NCI-H2171 treated with DMSO at 0.1 percent for 48 hours (cell line): ENCODE measurements at places on chromosomes 5 and 9.

GRCh38 chr9:88342246-88342645 lies 46.0 kb upstream of the SPIN1 start:
- DNase-seq, result no peak

DNA sequence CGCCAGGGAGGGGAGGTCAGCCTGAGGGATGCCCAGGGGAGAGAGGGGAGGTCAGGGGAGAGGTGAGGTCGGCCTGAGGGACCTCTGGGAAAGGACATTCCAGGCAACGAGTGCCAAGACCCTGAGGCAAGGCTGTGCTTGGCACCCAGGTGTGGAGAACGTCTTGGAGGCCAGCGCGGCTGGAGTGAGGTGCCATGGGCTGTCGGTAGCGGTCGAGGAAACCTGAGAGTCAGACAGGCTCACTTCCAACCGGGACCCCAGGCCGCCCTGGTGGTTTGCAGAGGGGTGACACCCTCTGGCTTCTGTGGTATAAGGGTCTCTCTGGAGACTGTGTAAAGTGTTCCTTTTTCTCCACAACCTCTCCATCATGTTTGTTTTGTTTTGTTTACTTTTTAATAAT lies 82.9 kb downstream of the CACNA1B start:
- DNase-seq, result no peak

DNA sequence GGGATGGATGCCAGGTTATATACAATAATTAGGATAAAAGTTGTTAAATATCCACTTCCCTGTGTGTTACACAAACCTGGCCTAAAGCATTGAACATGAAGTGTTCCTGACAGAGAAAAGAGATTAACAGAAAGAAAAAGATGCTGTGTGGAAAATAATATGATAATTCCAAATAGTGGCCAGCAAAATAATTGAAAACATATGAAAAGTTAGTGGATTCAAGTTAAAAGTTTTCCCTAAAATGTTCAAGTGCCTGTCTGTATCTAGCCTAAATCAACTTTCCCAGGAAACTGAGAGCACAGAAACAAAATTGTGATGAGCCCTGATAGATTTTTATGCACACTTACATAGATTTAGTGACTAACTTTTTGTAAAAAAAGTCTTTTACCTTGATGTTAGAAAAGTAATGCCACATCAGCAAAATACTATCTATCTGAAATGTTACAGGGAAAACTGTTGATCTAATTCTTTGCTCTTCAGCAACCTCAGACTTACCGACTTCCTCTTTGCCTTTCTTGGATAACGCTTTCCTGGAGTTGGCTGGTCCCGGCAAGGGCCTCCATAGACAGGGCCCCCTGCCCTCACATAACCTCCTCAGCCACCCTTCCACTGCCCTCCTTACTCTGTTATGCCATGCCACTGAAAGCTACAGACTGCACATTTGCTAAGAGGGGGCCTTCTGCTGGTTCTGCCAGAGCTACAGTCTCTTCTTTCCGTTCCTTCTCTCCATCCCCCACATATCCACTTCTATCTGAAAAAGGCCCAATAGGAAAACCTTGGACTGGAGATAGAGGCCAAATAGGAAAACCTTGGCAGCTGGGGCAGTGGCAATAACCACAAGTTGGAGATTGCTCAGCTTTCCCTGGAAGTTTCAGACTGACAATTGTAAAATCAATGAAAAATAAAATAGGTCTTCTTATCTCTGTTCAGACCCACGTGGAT lies 44.4 kb downstream of the ZNF474 start:
- no peak for DNase-seq

GRCh38 chr9:110206389-110206788 lies 1.6 kb downstream of the C9orf152 start:
- peak; percentile 33 for DNase-seq

GRCh38 chr5:179526978-179527377 lies 23.4 kb upstream of the RUFY1 start:
- no peak for DNase-seq

- no peak for DNase-seq
Measured at GRCh38 chr5:130974021-130974683, 190.9 kb downstream of the HINT1 start.

- DNase-seq, result no peak
Measured at GRCh38 chr9:86402591-86402990, 48.4 kb upstream of the TUT7 start.

DNA sequence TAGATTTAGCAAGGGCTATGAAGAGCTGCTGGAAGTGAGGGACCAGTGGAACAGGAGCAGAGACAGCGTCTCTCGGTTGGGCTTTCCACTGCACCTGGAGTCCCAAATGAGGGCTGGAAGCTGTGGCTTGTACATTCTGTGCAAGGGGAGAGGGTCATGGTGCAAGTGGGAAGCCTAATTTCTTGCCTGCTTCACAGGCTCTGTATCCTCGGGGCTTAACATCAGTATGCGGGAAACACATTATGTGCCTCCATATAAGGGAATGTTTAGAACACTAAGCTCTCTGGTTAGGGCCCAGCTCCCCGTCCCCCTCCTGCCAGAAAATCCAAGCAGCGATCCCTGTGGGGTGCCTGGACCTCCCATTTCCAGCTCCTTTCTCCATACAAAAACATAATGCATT lies 89.0 kb upstream of the NIPAL4 start:
- DNase-seq, result no peak

GRCh38 chr5:68193481-68194036 lies 22.0 kb upstream of the PIK3R1 start:
- no peak for DNase-seq

- peak; percentile 63 for DNase-seq
Measured at GRCh38 chr9:107940616-107941595, 451.3 kb upstream of the KLF4 start.

GRCh38 chr5:158484150-158484549 lies 615.6 kb downstream of the EBF1 start:
- DNase-seq, result peak; percentile 31

- DNase-seq, result no peak
Measured at GRCh38 chr5:103862398-103862797, 299.8 kb upstream of the NUDT12 start.

GRCh38 chr9:88143957-88144625 lies 5.8 kb upstream of the SPATA31C2 start:
- no peak for DNase-seq

- no peak for DNase-seq
Measured at GRCh38 chr5:61840361-61840760, 465.6 kb upstream of the KIF2A start.

DNA sequence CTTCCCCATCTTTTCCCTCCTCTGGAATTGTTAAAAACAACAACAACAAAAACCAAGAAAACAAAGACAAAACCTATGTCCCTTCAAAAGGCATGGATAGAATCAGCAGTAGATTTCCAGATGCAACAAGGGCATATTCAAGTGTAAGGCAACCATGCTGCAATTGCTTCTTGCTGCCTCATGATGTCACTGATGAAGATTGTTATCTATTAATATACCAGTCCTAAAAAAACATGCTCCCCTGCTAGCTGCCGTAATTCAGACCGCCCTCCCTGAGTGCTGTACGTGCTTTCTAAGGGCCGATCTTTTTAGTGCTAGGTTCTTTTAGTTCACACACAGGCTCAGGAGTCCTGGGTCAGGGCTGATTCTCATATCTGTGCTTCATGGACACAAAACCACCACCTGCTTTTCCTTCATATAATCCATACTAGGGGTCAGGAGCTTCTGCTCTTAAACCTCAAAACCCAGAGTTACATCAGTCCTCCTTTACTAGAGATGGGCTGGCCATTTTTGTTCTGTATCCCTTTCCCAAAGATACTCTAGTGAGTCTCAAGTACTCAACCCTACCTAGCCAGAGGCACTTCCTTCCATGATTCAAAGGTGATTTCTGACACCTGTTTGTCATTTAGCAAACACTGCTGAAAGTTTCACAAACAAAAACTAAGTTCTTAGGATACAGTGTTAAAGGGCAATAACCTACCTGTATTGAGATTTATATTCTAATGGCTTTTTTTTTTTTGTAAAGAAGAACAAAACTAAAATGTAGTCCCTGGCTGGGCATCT lies 82.1 kb downstream of the GIN1 start:
- DNase-seq, result no peak

DNA sequence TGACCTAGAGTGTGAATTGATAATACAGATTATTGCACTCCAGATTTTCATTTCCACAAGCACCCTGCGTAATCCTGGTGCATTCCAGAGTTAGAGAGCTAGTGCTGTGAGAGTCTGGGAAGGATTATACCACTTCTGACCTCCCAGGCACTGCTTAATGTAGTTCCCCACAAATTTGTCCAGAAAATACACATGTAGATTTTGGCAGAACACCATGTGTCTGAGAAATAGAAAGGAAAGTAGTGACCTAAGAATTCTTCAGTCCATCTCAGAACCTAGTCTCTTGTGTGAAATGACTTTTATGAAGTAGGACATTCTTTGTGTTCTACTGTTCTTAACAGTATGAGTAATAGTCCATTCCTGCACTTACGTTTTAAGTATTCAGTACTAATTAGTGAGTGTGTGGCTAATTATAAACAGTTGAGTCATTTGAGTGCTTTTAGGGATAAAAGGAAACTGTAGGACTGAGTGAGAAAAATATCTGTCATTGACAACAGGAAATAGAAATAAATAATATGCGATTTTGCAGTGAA lies 27.8 kb upstream of the PTPDC1 start:
- DNase-seq, result no peak

GRCh38 chr5:63963080-63963735 lies 963 bp upstream of the HTR1A start:
- DNase-seq, result peak; percentile 8

DNA sequence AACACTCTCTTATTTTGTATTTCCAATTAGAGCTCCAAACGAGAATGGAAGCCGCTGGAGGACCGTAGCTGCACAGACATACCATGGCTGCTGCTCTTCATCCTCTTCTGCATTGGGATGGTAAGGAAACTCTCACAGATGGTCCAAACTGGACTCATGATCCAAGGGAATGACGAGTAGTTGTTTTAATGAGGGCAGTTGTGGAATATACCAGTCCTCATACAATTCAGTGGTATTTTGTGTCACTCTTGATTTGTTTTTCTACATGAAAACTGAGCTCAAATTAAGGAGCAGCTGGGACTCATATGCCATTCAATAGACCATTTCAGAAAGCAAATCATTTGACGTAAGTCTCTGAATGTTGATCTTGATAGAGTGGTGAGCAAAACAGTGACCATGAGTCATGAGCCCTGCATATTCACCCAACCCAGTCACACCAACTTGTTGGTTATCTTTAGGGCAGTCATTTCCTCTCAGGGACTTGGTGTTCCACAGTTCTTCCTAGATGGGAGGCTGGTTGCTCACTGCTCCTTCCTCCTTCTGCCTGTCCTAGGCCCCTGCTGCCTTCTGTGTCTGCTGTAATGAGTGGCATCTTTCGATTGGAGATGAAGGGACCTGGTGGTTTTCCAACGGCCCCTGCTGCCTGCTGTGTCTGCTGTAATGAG lies 54.9 kb downstream of the SLC44A1 start:
- no peak for DNase-seq

- no peak for DNase-seq
Measured at GRCh38 chr5:138354387-138354786, 1.9 kb downstream of the KDM3B start.

DNA sequence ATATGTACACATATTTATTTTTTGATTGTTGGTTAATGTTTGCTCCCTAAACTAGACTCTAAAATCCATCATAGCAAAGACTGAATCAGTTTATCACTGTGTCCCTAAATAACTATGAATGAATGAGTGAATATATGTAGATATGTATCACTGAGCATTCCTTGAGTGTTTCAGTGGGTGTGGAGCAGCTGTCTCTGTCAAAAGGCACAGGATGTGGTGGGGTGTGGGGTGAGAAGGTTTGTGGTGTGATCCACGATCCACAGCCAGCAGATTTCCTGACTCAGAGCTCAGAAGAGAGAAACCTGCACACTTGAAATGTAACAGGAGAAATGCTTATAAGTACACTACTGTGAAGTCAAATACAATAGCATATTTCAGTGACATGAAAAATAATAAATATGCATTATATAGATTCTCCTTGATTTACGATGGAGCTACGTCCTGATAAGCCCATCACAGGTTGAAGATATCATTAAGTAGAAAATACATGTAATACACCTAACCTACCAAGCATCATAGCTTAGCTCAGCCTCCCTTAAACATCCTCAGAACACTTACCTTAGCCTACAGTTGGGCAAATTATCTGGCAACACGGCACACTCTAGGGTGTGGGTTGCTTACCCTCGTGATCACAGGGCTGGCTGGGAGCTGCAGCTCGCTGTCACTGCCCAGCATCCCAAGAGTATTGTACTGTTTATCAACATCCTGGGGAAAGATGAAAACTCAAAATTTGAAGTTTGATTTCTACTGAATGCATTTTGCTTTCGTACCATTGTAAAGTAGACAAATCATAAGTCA lies 287.0 kb downstream of the GAS1 start:
- no peak for DNase-seq

GRCh38 chr9:114465906-114466900 lies 39.1 kb downstream of the WHRN start:
- no peak for DNase-seq

DNA sequence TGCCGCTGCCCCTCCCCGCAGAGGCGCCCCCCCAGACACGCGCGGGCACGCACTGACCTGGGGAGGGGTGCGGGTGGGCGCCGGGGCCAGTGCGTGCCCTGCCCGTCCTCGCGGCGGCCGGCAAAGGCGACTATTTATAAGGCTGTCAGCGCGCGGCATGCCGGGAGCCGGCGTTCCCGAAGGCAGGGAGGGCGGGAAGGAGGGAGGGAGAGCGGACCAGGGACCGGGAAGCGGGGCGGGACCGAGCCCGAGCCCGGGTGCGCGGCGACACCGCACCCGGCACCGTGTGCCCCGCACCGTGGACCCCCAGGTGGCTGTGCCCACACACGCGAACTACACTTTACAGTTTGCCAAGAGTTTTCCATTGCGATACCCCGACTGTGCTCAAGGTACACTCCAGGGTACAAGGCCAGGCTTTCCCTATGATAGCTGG lies at the start of gene AK1:
AK1 (minus strand) TSS at position 110 of the 433 bp plus-strand sequence. CDS start 3,058 bp downstream, outside the sequence.
- peak; percentile 66 for DNase-seq

- DNase-seq, result peak; percentile 16
Measured at GRCh38 chr5:98827161-98827560, 53.7 kb downstream of the RGMB start.

DNA sequence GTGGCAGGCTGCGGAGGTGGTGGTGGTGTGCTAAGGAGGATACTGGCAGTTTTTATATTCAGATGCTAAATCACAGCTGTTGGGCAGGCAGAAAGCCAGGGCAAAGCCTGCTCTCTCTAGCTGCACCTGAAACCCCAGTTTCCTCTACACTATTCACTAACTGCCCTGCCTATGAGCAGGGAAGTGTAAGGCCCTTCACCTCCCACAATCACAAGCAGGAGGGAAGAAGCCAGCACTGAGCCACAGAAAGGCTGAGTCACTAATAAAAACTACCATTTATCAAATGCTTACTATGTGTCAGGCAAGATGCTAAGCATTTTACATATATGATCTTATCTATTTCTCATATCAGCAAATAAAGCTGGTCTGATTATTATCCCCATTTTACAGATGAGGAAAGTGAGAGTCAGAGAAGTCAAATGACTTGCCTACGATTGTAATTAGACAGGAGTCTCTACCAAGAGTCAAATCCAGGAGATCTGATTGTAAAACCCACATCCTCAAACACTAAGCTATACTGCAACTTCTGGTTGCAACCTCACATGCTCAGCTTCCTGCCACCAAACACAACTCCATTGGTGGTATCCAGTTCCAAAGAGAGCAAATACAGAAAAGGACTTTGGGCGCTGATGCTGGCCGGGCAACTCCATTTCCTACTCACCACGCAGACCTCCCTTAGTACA lies 17.7 kb upstream of the IL6ST start:
- peak; percentile 10 for DNase-seq
